ENCODE measurements at places on chromosomes 4 and X.
A peak's percentile ranks its signal among the peaks of the same experiment; 100 is the strongest.

- no peak for DNase-seq
These were observed 38.3 kb downstream of the GPAT3 start for GRCh38 chr4:83574247-83574646.

- DNase-seq = no peak
These were observed 40.5 kb upstream of the C4orf50 start for GRCh38 chr4:6058531-6059374.

DNA sequence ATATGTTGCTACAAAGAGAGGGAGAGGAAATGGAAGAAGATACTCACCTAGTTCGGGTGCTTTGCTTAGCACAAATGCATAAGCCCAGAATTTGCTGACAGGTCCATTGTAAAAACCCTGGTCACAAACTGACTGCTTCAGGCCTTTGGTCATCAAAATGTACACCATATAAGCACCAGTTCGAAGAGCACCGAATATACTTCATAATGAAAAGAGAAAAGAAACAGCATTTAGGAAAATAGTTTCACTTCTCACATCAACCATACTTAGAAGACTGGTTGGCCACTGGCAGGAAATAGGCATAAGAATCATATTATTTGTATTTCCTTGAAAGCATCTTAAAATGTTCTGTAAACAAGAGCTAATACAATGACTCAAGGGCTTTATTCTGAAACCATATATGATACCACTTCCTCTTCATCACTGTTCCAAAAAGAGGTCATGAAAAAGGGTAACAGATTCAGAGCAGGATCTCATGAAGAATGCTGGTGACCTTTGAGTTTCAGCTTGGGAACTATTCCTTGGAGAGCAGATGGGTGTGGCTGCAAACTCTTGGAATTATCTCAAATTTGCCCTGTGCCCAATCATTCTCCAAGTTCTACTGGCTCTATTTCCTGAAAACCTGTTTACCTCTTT lies 138.7 kb downstream of the ELOVL6 start:
- DNase-seq = peak; percentile 18

DNA sequence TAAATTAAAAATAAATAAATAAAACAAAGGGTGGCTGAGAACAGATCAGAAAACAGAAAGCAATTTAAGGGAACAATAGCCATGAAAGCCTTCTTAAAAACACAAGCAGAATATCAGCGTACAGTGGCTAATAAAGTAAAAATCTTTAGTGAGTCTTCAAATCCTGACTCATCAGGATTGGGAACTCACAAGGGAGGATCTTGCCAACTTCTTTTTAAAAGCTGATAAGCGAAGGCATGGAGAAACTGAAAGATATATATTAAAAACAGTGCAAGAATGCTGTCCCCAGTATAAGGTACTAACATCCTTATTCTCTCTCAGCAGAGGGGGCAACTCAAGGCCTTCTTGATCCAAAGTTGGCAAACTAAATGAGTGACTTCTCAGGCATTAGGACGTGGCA lies 180.1 kb downstream of the DHX15 start:
- DNase-seq = no peak

DNA sequence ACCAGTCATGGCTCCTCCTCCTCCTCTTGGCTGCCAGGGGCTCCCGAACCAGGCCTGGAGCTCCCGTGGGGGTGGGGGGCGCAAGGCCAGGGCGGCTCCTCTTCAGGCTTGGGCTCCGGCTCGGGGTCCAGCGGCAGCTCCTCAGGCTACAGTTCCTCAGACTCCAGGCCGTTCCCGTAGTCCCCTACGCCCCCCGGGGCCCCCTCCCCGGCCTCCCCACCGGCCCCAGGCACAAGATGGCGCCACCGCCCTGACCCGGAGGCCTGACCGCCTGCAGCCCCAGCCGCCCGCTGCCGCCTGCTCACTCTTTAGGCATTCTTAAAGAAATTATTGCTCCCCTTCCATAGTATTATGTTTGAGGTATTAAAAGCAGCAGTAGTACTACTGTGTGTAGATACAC lies 54.5 kb downstream of the TAF1 start:
- no peak for DNase-seq

- DNase-seq = no peak
These were observed 59.5 kb downstream of the FRMPD3 start for GRCh38 chrX:107508925-107509324.

GRCh38 chr4:186999686-187000085 lies 276.0 kb upstream of the FAT1 start:
- DNase-seq = no peak

DNA sequence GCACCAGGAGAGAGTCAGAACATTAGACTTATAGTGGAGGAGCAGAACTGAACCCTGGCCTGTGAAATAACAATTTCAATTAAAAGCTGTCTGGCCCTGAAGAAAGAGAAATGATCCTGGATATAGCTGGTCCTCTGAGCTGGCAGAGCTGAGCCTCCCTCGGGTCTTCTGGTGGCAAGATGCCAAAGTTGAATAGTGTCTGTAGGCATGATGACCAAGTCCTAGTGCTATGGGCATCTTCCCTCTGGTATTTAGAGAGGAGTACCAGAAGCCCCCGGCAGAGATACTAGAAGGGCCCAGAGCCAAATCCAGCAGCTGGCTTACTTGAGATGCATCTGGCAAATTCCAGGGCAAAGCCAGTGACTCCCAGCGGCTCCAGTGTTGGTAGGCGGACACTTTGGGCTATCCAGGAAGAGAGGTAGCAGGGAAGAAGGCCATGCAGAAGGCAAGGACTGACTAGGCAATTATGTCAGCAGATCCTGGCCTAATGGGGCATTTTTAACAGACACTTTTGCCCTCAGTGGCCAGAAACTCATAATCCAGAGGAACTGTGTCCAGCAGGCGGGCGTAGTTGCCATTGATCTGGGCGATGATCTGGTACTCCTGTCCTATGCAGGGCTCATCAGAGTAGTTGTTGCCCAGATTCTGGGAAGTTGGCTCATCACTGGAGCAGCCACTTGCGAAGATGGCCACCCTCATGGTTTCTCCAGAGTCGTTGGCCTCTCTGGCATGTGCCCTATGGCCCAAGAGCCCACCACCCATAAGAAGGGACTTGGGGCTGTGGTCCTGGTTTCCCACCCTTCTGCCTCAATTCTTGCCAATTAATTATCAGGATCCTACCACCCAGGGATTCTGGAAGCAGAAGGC lies 17.9 kb downstream of the VSIG4 start:
- DNase-seq = no peak

- DNase-seq = peak; percentile 33
These were observed 79.8 kb upstream of the SMARCAD1 start for GRCh38 chr4:94127707-94128328.

GRCh38 chr4:41095973-41096372 lies 118.4 kb downstream of the APBB2 start:
- no peak for DNase-seq

DNA sequence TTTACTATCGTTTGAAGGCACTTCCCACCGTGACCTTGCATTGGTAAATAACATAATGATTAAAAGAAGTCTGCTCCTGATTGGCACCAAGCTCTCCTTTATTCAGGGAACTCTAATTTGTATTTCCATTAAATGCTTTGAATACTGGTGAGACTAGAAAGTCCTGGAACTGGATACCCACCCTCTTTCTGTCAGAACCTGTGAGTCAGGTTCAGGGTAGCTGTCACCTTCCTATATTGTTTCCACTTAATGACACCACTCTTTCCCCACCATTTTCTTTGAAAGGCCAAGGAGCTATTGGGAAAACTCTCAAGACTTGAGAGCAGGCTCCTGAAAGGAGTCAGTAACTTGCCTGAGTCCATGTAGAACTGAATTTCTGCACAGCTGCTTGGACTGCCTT lies 55.9 kb upstream of the RASSF6 start:
- DNase-seq = no peak

DNA sequence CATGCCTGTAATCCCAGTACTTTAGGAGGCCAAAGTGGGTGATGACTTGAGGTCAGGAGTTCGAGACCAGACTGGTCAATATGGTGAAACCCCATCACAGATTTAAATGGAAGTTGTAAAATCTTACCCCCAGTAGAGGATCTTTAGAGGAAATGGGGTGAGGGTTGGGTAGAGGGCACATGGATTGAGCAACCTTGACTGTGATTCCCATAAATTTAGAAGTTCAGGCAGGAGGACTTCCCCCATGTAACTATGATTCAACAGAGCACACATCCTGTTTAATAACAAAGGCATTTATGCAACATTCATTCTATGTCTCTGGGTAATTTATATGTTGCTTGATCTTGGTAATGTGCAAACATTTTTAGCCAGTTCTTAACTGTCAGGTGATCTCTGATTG lies 143.1 kb downstream of the RBM47 start:
- DNase-seq = peak; percentile 15

DNA sequence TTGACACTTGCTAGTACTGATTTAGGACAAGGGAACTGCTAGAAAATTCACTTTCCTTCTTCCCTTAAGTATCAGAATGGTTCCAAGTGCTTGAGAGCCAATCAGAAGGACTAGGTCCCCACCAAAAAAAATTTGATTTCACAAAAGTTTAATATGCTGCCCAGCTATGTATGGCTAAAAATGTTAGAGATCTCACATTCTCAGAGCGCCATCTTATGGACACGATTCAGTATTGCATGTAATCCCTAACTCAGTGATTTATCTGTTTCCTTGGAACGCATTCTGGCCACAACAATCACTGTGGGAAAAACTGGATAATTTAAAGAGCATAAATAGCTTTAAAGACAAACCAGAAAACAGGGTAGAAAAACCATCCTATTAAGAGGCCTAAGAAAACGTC lies 255.1 kb upstream of the GPC4 start:
- peak; percentile 43 for DNase-seq

- DNase-seq = no peak
These were observed 2.5 kb downstream of the ARSJ start for GRCh38 chr4:113976741-113977525.

- peak; percentile 11 for DNase-seq
These were observed 144.0 kb upstream of the NAP1L5 start for GRCh38 chr4:88841635-88842034.

- no peak for DNase-seq
These were observed 529.4 kb upstream of the ATOH1 start for GRCh38 chr4:93299118-93299517.

DNA sequence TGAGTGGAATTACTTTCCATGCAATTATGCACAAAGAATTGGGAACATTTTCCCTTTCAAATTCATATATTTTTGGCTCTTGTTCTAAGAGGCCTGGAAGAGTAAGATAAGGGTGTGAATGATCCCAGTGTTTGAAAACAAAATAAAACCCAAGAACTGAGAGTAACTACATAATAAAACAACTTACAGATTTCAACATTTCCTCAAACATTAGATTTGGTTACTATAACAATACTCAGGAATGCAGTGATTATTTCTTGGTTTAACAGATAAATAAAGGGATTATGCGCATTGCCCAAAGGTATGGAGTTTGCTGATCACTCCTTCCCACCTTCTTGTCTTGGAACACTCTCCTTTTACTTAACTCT lies 292.5 kb downstream of the CAMK2D start:
- peak; percentile 7 for DNase-seq

DNA sequence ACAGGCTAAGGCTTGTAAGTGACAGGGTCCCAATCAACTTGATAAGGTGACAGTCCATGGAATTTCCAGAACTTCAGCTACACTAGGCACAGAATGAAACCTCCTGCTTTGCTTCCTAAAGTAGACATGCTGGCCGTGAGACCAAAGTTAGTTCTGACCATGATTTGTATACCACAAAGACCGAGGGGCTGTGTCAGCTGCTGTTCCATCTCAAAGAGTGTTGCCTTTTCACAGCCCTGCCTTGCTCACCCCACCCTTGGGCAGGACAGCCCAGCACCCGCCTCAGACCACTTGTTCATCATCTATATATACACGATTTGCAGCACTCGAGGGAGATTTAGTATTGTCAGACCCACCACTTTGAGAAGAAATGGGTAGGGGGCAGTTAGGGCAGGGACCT lies 5.3 kb downstream of the IDS start:
- DNase-seq = no peak

- no peak for DNase-seq
These were observed 126.2 kb downstream of the SLC39A8 start for GRCh38 chr4:102219129-102219528.

GRCh38 chr4:113637363-113637762 lies 124.2 kb downstream of the CAMK2D start:
- DNase-seq = peak; percentile 14

DNA sequence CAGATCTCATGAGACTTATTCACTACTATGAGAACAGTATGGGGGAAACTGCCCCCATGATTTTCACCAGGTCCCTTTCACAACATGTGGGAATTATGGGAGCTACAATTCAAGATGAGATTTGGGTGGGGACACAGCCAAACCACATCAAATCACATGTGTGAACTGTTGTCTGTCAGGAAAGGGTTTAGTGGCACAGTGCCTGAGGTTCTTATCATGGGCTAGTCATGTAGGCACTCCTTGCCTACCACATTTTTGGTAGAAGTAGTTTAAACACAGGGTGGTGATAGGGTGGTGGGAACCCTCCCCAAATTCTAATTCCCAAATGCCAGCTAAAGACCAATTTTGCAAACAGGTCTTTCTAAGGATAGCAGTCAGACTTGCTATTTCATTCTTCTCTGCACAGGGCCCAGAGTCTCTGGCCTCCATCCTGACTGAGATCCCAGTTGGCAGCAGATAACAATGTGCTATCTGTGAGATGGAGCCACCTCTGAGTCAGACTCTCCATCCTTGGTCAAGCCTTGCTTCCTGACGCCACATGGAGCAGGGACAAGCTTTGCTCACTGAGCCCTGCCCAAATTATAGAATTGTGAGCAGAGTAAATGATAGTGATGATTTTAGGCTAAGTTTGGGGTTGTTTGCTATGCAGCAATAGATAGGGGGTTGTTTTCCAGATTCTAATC lies 33.5 kb upstream of the SETD7 start:
- DNase-seq = peak; percentile 47

- no peak for DNase-seq
These were observed 653.9 kb upstream of the AADAT start for GRCh38 chr4:170743633-170744032.

Data from AG20443 (cell line).